ENCODE measurements at places on chromosomes 5 and 9.

DNA sequence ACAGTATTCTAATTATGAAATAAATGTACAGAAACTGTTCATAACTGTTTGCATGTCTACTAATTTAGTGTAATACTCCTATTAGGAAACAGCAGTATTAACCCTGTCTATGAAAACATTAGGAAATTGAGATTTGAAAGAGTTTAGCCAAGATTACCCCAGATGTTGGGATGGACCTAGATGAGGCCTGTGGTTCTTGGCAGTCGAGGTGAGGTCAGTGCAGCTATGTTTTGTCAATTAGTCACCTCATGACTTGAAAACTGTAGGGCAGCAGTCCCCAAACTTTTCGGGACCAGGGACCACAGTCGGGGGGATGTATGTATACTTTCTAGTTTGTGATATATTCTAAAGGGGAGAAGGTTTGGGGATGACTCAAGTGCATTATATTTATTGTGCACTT, 4.7 kb downstream of the LNPEP start:
- DNase-seq: peak; percentile 18

- DNase-seq: no peak
These were observed 708.0 kb upstream of the FAM174A start for GRCh38 chr5:99827136-99827535.

- peak; percentile 49 for DNase-seq
These were observed at the start of gene PTPN3 for GRCh38 chr9:109498195-109499092. PTPN3 (minus strand) TSS chr9:109498307; CDS start chr9:109463434, 34,873 bp downstream.

DNA sequence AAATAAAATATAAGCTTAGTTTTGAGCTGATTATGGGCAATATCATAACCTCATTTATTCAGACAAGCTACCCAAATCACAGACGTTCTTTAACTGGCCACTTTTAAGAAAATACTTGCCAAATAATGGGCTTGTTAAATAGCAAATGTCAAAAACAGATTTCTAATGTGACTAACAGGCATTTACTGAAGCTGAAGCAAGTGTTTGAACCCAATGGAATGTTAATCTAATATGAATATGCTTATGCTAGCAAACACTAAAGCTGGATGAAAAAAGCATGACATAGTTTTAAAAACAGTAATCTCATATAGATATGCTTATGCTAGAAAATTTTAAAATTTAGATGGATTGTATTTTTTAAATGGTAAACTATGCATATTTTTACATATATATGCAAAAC, 411.6 kb upstream of the PTGER4 start:
- DNase-seq: no peak

DNA sequence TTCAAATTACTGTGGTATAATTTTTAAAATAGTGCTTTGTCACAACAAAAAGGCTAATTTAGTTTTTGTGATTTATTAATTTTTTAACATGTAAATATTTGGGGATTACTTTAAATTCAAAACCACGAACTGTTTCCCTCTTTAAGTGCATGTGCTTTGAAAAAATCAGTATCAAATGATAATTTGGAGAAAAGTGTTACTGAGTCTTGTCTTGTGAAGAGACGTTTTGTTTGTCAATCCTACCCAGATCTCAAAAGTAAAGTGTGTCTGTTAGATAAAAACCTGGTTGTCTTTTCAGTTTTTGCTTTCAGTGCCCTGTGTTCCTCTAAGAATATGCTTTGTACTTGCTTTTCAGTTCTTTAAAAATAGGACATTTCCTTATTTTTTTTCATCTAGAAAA, 7.7 kb downstream of the ZSWIM6 start:
- no peak for DNase-seq

GRCh38 chr5:14463629-14464028, 118.0 kb upstream of the OTULINL start:
- peak; percentile 65 for DNase-seq

DNA sequence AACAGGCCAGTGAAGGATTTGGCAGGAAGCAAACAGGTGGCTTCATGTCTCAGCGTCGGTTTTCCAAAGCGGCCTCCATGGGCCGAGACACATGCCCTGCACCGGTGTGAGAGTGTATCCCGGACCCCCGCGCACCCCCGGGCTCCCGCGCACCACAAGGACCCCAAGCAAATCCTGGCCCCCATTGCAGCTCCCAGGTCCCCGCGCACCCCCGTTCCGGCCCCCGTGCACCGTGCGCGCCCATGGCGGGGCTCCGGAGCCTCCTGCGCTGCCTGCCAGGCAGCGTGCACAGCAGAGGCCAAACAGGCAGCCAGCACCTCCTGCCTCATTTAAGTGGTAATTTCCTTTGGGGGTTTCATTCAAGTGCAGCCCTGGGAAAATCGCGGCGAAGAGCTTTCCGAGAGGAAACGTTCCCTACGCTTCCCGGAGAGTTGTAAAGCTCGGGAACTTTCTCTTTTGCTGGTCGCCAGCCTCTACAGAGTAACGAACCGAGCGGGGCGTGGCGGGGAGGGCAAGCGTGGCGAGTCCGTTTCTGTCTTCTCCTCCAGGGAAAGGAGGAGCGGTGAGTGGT, 145.5 kb upstream of the SLC24A2 start:
- DNase-seq: peak; percentile 55

- no peak for DNase-seq
These were observed 129.8 kb downstream of the CD180 start for GRCh38 chr5:67066815-67067214.

GRCh38 chr9:79857188-79857587, 285.4 kb downstream of the TLE4 start:
- DNase-seq: no peak

- DNase-seq: no peak
These were observed 41.9 kb downstream of the GPBP1 start for GRCh38 chr5:57215629-57216195.

GRCh38 chr5:9832921-9833320, 202.8 kb upstream of the TAS2R1 start:
- no peak for DNase-seq

GRCh38 chr9:15999422-16000339, 446.8 kb downstream of the CCDC171 start:
- peak; percentile 93 for DNase-seq

DNA sequence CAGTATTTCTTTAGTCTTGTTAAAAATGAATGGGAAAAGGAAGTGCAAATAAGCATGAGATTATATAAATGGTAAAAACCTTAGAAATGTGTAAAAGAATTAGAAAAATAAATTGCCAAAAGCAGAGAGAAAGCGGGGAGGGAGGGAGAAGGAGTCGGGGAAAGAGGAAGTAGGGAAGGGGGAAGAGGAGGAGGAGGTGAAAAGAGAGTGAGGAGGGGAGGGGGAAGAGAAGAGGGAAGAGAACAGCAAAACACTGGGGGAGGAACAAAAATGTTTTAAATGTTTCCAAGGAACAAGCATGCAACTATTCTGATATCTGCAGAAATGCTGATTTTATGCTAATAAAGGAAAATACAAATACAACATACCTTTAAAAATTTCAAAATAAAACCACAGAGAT, 317.5 kb downstream of the PIK3R1 start:
- no peak for DNase-seq

DNA sequence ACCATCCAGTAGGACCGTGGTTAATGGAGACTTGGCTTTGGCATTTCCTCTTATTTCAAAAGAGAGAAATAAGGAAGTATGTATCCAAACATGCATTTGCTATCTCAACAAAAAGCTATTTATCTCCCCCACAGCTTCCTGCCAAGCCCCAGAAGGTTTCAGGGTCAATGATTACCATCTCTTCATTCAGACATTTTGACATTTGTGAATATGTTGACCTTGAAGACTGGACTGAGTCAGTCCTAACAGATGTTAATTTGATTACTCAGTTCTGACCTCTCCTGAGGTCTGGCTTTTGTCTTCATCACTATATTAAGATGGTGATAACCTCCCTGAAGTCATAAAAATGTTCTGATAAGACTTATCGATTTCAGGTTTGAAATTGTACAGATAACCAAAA, 479.4 kb downstream of the AGTPBP1 start:
- DNase-seq: no peak

DNA sequence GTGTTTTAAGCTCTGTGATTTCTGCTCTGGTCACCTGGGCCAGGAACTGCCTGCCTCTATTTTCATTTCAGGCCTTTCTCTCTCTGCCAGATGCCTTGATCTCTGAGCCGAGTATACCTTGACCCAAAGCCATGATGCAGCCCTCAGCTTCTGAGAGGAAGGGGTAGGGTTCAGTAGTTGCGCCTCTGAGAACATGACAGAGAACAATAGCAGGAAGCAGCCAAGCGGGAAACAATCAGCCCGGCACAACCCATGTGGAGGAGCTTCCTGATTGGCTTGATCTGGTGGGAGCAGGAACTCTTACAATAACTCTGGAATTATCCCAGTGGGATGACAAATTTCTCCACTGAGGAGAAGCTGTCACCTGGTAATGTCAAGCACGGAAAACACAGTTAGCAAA, 127.4 kb downstream of the PALM2AKAP2 start:
- no peak for DNase-seq

GRCh38 chr5:100762108-100762507, 141.0 kb downstream of the ST8SIA4 start:
- no peak for DNase-seq

- peak; percentile 100 for DNase-seq
These were observed 534.5 kb downstream of the BNC2 start for GRCh38 chr9:16335788-16336580.

DNA sequence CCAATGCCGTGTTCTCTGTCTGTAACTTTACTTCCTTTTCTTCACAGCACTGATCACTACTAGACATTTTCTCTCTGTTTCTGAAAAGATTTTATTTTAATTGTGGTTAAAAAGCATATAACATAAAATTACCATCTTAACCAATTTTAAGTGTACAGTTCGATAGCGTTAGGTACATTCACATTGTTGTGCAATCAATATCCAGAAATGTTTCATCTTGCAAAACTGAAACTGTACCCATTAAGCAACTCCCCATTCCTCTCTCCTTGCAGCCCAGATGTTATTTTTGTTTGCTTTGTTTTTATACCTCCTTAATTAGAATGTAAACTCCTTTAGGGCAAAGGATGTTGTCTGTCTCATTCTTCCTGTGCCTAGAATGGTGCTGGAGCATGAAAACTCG, 47.5 kb downstream of the COL27A1 start:
- DNase-seq: no peak

- no peak for DNase-seq
These were observed 136.7 kb downstream of the CPLANE1 start for GRCh38 chr5:37112383-37112991.

DNA sequence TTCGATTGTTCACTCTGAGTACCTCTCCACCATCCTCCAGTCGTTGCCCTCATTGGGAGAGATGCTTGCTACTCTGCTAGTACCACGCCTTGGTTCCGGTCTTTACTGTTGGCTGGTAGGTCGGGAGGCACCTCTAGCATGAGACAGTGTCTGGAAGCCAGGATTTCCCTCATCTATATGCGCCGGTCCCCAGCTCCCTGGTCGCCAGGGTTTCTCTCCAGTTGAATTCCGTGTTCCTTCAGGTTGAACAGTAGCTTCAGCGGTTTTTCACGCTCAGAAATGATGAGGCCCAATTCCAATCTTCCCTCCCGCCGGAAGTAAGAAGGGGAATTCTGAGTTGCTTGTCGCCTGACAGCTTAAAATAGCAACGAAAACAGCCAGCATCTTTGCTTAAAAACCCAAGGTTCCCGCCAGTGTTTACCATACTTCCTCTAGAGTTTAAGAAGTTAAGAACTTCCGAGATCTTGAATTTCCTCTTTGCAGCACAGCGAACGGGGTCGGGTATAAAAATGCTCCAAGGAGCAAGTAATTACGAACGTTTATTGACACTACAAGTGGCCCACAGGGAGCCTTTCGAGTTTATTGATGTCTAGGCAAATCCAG, 1.3 kb upstream of the ST8SIA4 start:
- no peak for DNase-seq

DNA sequence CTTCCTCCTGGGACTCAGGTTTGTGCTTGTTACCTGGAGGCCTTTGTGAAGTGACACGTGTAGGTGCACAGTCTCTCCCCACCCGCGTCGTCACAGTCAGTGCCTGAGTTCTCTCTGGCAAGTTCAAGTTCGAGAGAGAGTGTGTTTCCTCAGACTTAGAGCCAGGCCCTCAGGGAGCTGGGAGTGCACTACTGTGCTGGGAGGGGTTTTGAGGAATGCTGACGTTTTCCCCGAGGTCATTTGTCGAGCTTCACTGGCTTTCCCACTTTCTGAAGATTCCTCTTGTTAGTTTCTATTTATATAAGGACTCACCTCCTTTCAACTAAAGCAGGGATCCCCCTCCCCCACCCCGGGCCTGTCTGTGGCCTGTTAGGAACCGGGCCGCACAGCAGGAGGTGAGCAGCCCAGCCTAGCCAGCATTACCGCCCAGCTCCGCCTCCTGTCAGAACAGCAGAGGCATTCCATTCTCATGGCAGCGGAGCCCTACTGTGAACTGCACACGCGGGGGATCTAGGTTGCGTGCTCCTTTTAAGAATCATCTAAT, 209.2 kb downstream of the DIRAS2 start:
- no peak for DNase-seq

- peak; percentile 47 for DNase-seq
These were observed 214.9 kb upstream of the WWC1 start for GRCh38 chr5:168076561-168076991.

- no peak for DNase-seq
These were observed 116.5 kb downstream of the MVB12B start for GRCh38 chr9:126443144-126443543.

GRCh38 chr9:14981291-14981950, 71.2 kb upstream of the FREM1 start:
- DNase-seq: no peak

GRCh38 chr9:97845130-97845529, 7.9 kb upstream of the FOXE1 start:
- peak; percentile 22 for DNase-seq

DNA sequence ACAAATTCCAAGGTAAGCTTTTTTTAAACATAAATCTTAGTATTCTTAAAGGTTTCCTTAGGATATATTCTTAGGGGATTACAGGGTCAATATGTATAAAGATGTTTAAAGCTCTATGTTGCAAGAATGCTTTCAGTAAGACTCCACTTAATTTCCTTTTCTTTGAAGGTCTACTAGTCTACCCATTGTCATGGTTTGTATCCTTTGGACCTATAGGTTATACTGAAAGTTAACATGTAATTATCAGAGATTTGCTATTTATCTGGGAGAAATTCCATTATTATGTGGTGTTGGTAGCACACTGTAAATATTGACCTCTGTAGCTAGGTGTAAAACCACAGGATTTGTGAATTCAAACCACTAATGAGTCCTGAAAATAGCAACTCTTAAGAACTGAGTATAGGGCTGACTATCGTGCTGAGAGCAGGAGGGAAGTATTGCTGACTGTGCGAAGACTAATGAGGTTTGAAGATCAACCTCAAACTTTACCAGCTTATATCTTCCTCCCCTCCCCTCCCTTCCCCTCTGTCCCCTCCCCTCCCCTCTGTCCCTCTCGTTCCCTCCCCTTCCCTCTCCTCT, 85.6 kb downstream of the GADD45G start:
- DNase-seq: no peak

- no peak for DNase-seq
These were observed 532.5 kb downstream of the RAB3C start for GRCh38 chr5:59115345-59115744.

Measured in MG63 (cell line).